ENCODE measurements at places on chromosomes 7 and 10.

- DNase-seq, result no peak
These were observed 2.0 kb downstream of the CPA2 start for GRCh38 chr7:130268463-130269317.

DNA sequence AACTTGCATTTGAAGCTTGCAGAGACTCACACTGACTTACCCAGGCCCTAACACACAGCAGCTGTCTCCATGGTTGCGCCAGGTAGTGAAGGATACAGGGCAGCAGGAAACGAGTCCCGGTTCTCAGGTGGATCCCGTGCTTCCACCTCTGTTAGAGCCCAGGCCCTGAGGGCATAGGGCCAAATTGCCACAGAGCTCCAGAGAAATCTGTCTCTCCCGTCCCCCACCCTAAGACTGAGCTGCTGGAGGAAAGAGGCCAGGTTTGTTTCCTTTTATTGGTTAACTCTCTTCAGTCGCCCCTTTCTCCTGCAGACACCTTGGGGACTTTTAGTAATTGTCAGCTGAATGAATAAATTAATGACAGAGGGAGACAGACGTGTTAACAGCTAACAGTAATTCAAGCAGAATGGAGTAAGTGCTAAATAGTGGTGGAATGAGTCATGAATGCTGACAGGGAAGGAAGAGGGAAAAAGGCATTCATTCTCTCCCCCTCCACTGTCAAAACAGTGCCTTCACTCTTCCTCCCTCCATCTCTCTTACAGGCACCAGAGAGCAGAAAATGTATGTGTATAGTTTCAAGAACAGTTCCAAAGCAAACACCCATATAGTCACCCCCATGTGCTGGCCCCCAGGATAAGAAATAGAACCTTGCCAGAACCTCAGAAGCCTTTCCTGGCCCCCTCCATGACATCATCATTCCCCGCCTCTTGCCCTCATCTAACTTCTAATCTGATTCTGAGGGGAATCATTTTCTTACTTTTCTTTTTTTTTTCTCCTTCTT, 16.8 kb upstream of the DLG5 start:
- DNase-seq, result no peak

GRCh38 chr10:24617771-24618396, 105.8 kb downstream of the ARHGAP21 start:
- peak; percentile 38 for DNase-seq

- no peak for DNase-seq
These were observed 2.4 kb downstream of the GATA3 start for GRCh38 chr10:8056871-8057331.

GRCh38 chr7:22350466-22351328, 6.3 kb downstream of the RAPGEF5 start:
- DNase-seq, result no peak

DNA sequence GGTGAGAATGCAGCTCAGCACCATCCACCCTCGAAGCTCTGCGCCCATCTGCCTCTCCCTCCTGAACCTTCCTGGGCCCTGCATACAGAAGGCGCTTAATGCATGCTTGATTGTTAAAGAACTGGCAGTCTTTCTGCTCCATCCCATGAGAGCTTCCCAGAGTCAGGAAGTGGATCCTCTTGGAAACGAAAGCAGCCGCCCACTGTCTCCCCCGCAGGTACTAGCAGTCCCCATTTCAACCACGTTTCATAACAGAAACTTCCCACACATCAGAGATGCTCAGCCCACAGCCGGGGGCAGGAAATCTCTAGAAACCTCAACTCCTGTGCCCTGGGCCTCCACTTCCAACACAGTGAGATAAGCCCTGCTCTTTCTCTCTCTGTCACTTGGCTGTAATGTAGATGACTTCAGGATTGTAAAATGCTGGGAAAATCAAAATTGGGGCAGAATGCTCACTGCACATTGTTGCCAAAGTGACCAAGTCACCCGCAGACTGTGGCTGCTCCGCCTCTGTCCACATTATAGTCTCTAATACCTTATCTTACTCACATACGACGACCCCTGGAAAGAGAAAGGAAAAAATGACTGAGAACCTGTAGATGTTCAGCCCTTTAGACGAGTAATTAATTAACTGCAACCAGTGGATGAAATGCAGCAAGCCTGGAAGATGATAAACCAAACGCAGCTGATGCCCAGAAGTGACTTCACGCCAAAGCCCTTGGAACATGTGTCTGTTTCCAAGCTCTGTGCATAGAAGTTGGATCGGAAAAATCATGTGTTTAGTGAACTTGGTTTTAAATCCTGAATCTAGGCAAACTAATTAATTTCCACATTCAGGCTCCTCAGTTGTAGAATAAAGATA, 28.5 kb downstream of the GSDME start:
- DNase-seq, result no peak

- DNase-seq, result no peak
These were observed 85.3 kb upstream of the DIP2C start for GRCh38 chr10:774661-775244.
